Mucosa of gallbladder (tissue), 1 donor: ENCODE measurements at places on chromosomes 12 and 14.
A peak's percentile ranks its signal among the peaks of the same experiment; 100 is the strongest.

- DNase-seq = no peak
Observed at GRCh38 chr12:5484426-5484825, 52.5 kb downstream of the NTF3 start.

DNA sequence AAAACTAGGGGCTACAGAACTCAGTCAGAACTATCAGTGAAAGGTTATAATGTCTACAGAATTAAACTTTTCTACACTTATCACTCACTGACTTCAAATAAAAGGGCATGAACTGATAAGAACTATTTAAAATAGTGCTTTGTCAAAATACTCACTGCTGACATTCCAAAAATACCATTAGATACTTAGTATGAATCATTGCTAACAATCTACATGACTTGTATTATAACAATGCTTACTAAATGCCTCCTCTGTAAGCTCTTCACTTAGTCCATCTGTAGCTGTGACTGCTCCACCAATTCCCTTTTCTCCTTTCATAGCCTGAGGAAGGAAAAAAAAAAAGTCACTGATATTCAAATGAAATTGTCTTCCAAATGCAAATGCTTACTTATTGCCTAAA is 17.0 kb downstream of the NFYB start:
- DNase-seq = no peak

GRCh38 chr12:71441836-71442566 is 2.4 kb downstream of the LGR5 start:
- no peak for DNase-seq

GRCh38 chr14:23481979-23482822 is 12.7 kb downstream of the NGDN start:
- DNase-seq = no peak

DNA sequence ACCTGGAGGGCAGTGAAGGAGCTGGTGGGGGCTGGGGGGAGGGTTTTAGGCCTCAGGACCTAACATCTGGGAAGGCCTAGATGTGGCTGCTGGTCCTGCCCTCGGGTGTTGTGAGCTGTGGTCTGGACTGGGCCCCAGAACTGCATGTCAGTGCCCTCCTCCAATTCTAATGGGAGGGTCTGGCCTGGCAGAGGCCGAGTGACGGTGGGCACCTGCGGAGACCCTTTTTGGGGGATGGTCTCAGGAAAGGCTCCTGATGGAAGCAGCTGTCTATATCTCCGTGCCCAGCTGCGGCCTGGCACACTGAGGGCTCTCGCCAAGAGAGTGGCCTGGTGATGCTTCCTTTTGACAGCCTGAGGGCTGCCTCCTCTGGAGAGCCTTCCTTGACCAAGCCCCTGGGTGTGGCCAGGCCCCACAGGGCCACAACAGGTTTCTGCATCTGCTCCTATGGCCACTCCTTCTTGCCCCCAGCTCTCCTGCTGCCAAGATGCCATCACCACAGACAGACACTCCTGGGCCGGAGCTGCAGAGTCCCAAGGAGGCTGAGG is 5.3 kb downstream of the EXOC3L4 start:
- DNase-seq = no peak

GRCh38 chr14:94349276-94349675 is 26.1 kb upstream of the SERPINA6 start:
- DNase-seq = no peak

DNA sequence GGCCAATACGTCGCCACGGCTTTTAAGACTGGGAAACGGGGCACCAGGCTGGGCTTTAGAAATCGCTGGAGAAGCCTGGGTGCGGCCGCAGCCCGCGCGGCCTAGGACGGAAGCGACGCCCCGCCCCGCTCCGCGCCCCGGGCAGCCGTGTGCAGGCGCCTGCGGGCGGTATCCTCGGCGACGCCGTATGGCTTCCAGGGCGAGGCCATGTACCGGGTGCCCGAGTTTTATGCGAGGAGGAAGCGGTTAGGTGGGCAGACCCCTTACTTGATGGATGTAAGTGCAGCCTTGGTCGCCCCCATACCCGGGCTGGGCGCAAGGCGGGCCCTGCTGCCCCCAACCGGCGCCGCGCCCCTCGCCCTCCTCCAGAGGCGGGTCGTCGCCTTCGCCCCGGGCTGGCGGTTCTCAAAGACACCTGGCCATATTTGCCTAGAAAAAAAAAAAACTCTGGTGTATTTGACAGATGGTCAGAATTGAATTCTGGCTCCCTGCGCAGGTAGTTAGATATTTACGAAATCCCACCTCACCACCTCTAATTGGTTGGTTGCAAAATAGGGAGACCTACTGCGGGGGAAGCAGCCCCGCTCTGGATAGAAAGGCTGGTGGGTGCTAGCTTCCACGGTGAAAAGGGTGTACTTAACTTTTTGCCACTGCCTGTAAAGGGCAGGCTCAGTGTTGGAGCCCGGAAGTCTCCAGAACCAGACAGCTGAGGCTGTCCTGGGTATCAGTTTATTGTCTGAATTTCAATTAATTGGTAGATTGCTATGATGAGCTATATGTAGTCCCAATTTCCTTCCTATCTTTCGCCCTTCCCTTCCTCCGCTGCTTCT is at the start of gene PPP1R36:
Gene PPP1R36, plus strand, starts transcription at position 171 of the 830 bp plus-strand sequence. Its CDS starts 37 bp downstream, at position 208.
- DNase-seq = peak; percentile 25

DNA sequence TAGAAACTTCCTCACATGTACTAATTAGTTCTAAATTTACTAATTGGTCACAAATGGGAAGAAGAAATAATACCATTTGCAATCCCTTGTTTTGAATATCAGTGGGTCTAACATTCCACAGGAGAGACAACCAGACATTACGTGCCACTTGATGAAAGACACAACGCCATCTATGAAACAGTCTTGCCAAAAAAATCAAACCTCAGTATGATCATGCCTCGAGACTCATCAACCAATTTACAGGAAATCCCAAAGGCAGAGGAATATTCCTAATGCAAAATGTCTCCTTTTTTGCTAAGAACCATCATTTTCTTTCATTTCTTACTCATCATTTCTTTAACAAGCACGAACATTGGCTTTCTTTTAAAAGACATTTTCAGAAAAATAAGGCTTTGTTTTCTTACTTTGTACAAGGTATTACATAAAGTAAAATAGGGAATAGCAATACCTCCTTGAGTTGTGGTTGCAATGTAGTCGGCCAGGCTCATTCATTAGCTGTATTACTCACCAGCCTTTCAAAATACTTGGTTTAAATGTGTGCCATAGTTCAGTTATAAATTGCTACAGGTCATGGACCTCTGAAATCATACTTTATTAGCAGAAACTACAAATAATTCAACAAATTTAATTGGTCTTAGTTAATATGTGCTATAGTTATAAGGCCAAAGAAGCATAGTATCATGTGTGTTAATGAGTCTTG is 436.2 kb upstream of the FLRT2 start:
- DNase-seq = no peak

DNA sequence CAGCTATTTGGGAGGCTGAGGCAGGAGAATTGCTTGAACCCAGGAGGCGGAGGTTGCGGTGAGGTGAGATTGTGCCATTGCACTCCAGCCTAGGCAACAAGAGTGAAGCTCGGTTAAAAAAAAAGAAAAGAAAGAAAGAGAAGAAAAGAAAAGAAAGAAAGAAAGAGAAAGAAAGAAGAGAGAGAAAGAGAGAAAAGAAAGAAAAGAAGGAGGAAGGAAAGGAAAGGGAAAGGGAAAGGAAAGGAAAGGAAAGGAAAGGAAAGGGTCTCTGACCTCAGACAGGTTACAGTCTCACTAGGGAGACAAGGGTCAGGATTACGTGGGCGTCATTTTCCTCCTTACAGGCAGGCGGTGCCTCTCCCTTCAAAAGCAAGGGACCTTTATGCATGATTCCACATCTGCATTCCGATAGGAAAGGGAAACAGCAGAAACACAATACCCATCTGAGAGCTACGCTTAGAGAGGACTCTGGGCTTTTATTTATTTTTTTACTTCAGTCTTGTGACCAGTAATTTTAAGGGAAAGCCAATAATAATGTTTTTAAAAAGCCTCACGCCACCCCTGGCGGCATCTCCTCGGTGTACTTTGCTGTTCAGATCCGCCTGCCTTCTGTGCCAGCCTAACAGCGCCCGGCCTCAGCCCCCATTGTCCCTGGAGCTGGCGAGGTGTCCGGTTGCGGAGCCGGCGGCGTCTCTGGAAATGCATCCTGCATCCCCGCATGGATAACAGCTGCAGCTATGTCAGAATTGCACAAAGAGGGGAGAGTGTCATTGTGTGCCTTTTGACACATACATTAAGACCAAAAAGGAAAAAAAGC is 945 bp upstream of the HIP1R start:
- no peak for DNase-seq

DNA sequence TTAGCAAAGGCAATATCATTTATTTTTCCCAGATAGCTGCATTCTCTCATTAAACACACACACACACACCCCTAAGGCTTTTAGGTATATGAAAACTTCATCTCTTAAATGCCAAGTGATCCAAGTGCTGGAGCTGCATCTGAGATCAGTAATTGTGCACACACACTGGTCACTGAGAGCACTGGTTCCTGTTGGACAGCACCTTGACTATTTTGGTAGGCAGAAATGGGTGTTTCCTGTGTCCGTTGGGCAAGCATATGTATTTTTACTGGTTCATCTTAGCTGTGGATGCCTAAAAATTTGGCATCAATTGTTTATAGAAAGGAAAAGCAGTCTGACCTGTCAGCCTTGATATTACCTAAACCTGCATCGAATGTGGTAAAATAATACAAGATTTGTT is 182.5 kb downstream of the MSRB3 start:
- DNase-seq = no peak

- DNase-seq = peak; percentile 95
Observed at GRCh38 chr12:48851883-48852733, at the start of gene DDX23. DDX23 (minus strand) TSS chr12:48852163; CDS start chr12:48845782, 6,381 bp downstream.

DNA sequence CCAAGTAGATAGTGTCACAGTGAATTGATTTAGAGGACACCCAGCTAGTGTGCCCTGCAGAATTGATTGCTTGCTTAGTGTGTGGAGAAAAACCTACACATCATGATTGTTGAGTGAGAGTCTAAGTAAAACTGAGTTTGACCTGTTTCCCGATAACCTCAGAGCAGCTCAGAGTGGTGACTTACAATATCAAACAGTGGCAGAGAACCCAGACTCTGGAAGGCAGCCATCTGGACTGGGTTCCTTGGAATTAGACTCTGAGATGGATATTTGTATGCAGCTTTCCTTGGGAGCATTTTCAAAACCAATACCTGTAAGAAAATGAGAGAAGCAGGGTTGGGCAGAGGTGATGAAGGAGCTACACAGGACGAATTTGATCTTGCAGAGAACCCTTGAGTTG is 109.8 kb downstream of the IPO8 start:
- DNase-seq = no peak

GRCh38 chr12:82910246-82910893 is 223.7 kb downstream of the TMTC2 start:
- DNase-seq = no peak

GRCh38 chr12:685388-685787 is 22.1 kb upstream of the NINJ2 start:
- DNase-seq = peak; percentile 16

DNA sequence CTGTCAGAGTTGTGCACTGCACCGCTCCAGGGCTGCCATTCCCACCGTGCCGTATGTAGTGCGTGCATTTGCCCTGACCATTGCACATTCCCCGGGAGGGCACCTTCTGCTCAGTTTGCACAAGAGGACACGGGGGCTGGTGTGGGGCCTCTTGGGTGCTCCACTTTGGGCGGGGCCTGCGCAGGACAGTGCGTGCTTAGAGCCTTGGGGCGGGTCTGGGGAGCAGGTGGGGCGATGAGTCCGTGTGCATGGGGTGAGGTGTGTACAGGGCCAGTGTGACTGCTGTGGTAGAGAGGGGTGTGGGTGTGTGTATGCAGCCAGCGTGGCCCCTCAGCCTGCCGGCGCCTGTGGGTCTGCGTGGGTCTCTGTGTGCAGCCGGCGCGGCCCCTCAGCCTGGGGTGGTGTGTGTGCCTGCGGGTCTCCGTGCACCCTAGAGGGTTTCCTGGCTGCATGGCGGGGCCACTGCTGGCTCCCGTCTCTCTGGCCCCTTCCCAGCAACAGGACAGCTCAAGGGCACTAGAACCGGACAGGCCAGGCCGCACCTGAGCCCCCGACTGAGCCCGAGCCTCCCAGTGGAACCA is 31.9 kb downstream of the FBRSL1 start:
- no peak for DNase-seq

GRCh38 chr12:48157889-48158370 is 615 bp upstream of the ASB8 start:
- DNase-seq = no peak

DNA sequence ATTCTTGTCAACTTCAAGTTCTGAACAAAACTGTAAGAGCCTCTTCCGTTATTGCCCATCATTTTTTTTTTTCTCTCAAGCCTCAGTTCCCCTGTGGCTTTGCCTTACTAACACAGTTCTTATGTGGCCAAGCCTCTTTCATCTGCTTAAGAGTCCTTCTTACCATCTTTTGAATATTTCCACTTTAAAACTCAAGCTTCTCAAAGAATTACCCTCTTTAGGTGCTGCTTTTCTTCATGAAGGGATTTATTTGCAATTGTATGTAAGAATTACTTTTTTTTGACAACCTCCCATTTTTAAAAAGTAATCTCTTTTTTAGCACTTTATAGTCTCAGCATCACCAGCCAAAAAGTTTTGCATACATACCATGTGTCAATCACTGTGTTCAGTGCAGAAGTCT is 240.2 kb upstream of the RMST start:
- DNase-seq = no peak

GRCh38 chr12:18653465-18653864 is 84.3 kb downstream of the PLCZ1 start:
- no peak for DNase-seq

- DNase-seq = no peak
Observed at GRCh38 chr12:84856156-84856900, 56.3 kb downstream of the SLC6A15 start.

DNA sequence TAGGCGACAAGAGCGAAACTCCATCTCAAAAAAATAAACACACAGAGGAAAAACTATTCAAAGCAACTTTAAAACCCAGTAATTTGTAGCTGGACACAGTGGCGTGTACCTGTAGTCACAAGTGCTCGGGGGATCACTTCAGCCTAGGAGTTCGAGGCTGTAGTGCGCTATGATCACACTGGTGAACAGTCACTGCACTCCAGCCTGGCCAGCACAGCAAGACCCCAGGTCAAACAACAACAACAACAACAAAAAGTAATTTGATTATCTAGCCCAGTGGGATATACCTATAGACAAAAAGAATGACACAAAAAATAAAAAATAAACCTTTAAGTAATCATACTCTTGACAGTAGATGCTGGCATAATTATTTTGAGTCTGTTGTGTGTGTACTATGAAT is 29.3 kb downstream of the STX2 start:
- DNase-seq = no peak

- no peak for DNase-seq
Observed at GRCh38 chr12:120574106-120574505, 7.1 kb downstream of the POP5 start.

- no peak for DNase-seq
Observed at GRCh38 chr12:76708296-76708695, 55.6 kb upstream of the ZDHHC17 start.

DNA sequence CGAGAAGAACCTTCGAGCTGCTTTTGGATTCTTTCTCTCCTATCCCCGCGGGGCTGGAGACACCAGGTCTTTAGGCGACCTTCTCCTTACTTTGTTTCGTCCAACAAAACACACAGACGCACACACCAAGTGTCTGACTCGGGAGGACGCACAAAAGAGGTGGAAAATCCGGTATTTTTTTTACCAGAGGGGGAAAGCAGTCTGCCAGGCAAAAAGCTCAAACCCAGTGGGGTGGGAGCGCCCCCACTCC is 2.1 kb downstream of the SIX4 start:
- no peak for DNase-seq

GRCh38 chr14:87271331-87271730 is 721.7 kb downstream of the GALC start:
- no peak for DNase-seq

- DNase-seq = no peak
Observed at GRCh38 chr12:65195387-65196055, 26.1 kb downstream of the LEMD3 start.

- DNase-seq = no peak
Observed at GRCh38 chr12:127459166-127459565, 807.8 kb upstream of the TMEM132C start.
